ENCODE measurements at places on chromosomes 3 and 15. TPM values are rescaled to one million over a fixed set of nuclear protein-coding genes. Genes with fewer than 3 reads are reported as not detected.

DNA sequence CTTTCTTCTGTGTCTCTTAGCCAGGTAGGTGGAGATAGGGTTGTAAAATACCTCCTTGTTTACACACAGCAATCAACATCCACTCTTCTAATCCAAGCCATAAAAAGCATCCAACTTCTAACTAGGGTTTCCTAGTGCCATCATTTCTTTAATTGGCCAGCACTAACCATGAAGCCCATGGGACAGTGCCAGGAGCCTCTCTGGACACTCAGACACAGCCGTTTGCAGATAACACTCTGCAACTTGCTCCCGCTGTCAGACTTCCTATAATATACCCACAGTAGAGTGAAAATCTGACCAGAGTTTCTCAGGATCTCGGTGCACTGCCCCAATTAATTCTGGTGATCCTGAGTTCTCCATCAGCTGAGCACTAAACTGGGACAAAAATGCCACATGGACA lies 53.4 kb downstream of the TAFA4 start:
- DNase-seq = no peak

DNA sequence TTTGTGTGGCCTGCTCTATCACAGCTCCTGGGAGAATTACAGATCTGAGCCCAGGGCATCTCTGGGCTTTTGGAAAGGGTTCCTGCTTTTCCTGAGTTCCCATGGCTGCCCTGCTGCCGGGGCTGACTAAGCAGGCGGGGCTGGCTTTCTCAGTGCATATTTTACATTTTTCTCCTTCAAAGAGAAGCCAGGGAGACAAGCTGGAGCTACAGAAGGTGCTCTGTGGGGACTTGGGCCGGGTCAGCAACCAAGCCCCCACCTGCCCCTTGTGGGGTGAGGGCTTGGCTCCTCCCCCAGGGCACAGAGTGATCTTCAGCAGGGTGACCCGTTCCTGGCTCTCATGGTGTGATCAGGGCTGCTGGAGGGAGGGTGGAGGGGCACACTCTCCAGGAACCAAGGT lies 17.4 kb downstream of the ABTB1 start:
- peak; percentile 61 for DNase-seq

- DNase-seq = peak; percentile 52
Observed at GRCh38 chr15:22845289-22845900, 6.9 kb downstream of the NIPA2 start.

DNA sequence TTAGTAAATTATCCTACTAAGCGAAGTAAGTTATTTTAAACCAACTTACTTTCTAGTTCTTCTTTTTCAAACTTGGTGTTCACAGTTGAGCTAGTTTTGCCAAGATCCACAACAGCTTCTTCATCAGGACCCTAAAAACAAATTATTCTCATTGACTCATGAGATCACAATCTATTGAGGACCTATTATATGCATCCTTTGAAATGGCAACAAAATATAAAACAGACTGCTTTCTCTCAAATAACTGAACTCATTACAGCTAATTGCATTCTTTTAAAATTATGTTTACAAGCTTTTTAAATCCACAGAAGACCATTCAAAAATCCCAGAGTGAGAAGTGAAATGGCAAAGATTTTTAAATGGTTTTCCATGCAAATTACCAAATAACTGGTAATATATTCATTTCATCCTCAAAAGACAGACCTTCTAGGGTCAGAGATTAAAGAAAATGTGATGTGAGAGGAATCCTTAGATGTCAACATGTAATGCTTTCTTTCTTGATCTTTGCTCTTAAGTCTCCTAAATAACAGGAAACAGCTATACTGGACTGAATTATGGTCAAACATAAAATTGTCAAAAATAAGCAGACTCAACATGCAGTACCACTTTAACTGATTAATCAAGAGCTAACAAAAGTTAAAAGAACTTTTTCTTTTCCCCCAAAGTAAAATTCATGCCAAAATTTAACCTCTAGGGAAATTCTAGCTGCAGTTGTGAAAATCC lies 31.7 kb downstream of the SLC4A7 start:
- no peak for DNase-seq

The SRGAP3 gene
- 1.4 TPM for total RNA-seq

The GHSR gene
- not detected for total RNA-seq

The KBTBD12 gene
- total RNA-seq = not detected

Measured in IMR-90 (cell line).